Activated CD4-positive, alpha-beta T cell treated with anti-CD3 and anti-CD28 coated beads, Interleukin-2, amount 50 U/mL, for 24 hours (primary cell): ENCODE measurements at places on chromosomes 2 and 18.

DNA sequence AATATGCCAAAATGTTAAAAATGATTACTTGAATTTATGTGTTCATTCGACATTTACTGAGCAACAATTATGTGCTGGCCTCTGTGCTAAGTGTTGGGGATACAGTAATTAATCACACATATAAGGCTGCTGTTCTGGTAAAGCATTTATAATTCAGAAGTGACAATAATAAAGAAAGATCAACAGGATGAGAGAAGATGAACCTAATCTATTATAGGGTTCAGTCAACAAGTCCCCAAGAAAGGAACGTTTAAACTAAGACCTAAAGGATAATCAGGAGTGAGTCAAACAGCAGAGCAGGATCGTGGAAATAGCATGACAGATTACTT is 60.1 kb upstream of the COX7A2L start:
- DNase-seq, result no peak

- DNase-seq, result no peak
Measured at GRCh38 chr2:77161009-77161408, 361.2 kb downstream of the LRRTM4 start.

DNA sequence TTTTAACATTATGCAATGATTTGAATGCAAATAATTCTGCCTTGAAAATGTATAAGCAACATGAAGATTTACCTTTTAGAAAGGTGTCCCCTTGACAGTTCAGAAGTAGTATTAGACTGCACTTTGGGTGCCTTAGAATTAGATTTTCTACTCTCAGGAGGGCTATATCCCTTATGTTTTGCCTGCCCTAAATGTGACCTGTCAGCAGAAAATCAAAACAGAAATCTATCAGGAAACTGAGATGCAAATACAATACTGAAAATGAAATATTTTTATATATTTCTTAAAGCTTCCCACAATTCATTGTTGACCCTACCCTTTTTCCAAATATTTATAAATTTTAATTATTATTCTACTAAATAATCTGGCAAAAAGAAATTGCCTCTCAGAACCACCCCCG is 61.5 kb downstream of the TRIP12 start:
- DNase-seq, result no peak

DNA sequence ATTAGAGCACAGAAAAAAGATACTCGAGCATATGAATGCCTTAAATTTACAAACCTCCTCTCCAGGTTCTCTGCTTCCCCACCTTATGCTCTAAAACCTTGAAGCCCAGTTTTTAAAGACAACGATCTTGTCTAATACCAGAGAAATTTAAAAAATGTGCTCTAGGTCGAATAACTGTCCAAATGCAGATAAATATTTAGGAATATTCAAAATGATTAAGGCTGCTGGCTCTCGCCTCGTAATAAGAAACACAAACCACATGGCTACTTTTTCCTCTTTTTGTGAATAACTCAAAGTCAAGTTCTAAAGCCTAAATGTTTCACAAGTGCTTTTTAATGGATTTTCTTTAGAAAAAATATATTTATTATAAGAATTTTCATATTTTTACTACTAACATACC is 101.3 kb downstream of the SATB2 start:
- no peak for DNase-seq

GRCh38 chr2:128024816-128025215 is 3.0 kb downstream of the SAP130 start:
- DNase-seq, result no peak
